ENCODE measurements at places on chromosomes 7 and 10.

DNA sequence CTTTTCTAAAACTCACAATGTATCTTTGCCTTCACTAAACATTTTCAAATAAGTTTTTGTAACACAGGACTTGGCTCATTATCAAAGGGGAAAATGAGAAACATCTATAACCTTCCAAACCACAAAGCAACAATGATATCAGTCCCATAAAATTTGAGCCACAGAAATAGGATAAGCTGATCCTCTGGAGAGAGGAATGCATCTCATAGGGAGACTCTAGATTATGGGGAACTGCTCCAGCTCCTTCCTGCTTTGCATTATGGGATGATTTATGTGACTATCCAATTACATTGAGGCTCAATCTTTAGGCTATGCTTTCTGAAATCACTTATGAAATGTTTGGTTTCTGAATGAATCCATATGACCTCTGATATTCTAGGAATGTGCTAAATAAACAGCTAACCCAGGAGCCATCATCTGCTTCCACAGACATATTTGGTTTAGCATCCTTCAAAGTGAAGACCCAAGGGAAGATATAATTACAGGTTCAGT is 70.4 kb downstream of the CUBN start:
- DNase-seq: no peak

GRCh38 chr7:27553273-27553672 is 109.4 kb downstream of the HIBADH start:
- DNase-seq: no peak

DNA sequence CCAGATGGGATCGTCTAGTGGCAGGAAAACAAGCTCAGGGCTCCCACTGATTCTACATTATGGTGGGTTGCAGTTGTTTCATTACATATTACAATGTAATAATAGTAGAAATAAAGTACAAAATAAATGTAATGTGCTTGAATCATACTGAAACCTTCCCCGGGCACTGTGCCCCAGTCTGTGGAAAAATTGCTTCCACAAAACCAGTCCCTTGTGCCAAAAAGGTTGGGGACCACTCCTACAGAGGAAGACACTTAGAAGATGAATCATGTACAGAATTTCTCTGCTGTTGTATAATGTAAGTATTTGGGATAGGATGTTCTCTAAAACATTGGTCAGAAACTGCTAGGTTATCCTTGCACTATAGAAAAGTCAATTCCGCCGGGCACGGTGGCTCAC is 11.3 kb upstream of the PHYH start:
- DNase-seq: no peak

GRCh38 chr7:135884495-135885232 is 92.5 kb downstream of the MTPN start:
- DNase-seq: no peak

DNA sequence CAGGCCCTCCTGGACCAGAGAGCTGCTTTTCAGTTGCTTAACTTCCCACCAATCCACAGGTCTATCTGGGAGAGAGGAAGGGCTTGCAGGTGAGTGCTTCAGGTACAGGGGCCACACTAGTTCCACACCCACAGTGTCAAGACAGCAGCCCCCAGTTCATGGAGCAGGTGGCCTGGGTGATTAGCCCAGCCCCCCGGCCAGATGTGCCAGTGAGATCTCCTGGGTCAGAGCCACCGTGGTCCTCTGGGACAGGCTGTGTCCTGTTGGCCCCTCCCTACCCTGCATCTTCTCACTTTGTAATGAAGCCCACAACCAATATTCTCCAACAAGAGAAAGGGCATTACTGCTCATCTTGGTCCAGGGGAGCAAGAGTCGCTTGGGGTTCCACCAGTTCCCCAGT is 30.6 kb downstream of the DRGX start:
- DNase-seq: no peak

All from activated T-cell treated with anti-CD3 and anti-CD28 coated beads for 4 hours (primary cell).